ENCODE measurements at places on chromosomes 4 and X.

DNA sequence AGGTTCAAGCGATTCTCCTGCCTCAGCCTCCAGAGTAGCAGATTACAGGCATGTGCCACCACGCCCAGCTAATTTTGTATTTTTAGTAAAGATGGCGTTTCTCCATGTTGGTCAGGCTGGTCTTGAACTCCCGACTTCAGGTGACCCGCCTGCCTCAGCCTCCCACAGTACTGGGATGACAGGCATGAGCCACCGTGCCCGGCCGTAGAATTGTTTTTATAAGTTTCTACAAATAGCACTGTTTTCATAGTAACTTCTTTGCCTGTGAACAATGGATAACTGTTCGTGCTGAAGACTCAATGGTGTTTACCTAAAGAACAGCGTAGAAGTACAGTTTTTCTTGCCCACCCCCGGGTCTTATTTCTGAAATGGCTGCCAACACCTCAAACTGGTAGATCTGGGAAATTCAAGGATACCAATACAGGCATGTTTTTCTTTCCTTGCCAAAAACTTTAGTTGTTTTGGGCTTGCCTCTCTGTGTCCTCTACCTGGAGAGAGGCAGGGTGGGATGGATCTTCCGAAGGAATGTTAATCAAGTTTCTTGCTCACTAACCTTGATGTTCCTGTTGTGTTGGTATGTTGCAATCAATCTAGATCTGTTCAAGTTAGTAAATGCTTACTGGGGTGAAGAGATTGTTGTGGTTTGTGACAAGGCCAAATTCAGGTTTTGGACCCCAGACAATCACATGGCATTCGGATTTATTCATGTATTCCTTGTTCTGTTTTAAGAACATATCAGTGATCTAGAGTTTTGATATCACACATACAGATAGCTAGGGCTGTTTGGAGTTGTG is 2.8 kb upstream of the RUFY3 start:
- DNase-seq, result no peak

- DNase-seq, result no peak
Observed at GRCh38 chr4:139732991-139733570, 67.5 kb downstream of the MGST2 start.

DNA sequence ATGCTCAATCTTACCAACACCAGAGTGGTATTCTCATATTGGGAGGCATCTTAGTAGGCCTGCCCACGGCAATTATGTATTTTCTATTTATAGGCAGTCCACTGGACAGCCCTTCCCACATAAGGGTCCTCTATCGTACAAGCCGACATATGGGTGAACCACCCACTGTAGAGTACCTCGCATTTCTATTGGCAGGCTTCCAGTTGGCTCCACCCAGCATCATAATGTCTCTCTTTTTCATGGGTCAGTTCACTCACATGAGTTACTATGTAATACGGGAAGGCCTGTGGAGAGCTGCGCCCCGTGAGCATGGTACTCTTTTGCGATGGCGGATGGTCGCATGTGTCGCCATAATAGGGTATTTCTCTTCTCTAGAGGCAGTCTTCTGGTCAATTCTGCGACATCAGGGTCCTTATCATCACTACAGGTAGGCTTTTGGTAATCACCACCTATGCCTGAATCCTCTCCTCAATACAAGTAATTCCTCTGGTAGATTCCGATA is 29.4 kb upstream of the FOXR2 start:
- no peak for DNase-seq

DNA sequence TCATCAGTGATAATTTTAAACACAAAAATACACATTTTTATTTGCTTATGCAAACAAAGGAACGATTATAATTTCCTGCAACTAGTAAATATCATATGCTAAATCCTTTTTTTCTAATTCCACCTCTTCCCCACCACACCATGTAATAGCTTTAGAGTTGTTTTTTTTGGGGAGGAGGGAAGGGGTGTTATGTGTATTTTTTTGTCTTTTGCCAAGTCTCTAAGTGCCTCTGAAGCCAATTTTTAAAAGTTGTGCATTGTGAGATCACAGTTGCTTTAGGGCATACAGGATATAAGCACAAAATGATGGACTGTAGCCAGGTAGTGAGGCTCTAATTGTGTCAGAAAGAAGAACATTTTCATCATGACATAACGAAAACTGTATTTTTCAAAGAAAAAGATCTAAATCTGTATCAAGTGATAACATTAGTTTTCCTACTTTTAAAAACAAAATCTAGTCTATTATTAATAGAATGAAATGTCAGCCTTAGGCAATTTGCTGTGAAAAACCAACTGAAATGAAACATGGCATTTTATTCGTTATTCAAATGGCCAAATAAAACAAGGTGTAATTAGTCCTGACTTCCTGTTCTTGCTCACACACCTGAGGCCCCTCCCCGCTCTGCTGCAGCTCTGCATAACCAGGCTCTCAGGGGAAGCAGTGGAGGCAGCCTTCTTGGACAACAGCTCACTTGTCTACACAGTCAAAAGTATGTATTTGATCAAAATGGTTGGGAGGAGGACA is 157.4 kb downstream of the PALLD start:
- DNase-seq, result no peak

GRCh38 chr4:10783351-10783750 is 98.8 kb upstream of the CLNK start:
- DNase-seq, result peak; percentile 92

DNA sequence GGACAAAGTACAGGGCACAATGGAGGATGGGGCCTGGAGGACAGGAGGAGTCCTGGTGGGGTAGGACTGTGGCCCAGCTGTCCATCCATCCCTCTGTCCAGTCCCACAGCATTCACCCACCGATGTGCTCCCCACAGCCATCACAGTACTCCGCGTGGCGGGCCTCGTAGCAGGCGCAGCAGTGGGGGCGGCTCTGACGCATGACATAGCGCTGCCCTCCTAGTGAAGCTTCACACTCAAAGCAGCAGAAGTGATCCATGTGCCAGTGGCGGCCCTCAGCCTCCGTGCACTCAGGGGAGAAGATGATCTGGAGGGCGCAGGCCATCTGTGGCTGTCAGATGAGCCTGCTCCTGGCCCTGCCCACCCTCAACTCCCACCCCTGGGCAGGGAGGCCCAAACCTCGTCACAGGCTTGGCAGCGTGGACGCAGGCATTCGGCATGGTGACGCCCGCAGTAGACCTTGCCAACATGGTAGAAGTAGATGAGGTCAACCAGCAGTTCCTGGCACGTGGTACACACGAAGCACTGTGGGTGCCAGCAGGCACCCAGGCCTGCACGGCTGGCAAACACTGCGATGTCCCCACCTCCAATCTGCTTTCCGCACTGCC is 6.3 kb downstream of the PLP2 start:
- no peak for DNase-seq

- DNase-seq, result no peak
Observed at GRCh38 chrX:150226223-150226965, 136.7 kb upstream of the MAMLD1 start.

- no peak for DNase-seq
Observed at GRCh38 chr4:181166742-181167399, 1076.3 kb upstream of the TENM3 start.

DNA sequence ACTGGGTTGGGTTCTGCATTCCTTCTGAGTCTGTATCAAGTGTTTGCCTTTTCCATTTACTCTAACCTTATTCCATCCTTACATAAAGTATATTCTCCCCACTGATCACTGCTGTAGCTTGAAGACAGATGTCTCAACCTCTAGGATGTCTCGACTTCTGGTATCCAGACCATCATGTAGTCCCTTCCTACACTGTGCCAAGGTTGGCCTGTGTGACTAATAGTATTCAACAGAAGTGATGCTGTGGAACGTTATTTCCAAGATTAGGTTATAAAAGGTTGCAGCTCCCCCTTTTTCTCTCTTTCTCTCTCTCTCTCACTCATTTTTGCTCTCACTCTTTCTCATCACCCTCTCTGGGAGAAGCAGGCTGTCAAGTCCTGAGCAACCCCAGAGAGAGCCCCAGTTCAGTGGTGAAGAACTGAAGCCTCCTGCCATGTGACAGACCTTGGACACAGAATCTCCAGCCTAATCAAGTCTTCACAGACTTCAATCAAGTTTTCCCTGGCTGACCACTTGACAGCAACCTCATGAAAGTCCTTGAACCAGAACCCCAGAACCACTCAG is 75.4 kb downstream of the PRDM5 start:
- no peak for DNase-seq

GRCh38 chr4:166153548-166153947 is 280.5 kb downstream of the TLL1 start:
- peak; percentile 55 for DNase-seq

GRCh38 chrX:13284570-13284969 is 35.3 kb downstream of the ATXN3L start:
- no peak for DNase-seq
